Caki2 (cell line): ENCODE measurements at places on chromosomes 1 and 21. TPM values are rescaled to one million over a fixed set of nuclear protein-coding genes. Genes with fewer than 3 reads are reported as not detected.

DNA sequence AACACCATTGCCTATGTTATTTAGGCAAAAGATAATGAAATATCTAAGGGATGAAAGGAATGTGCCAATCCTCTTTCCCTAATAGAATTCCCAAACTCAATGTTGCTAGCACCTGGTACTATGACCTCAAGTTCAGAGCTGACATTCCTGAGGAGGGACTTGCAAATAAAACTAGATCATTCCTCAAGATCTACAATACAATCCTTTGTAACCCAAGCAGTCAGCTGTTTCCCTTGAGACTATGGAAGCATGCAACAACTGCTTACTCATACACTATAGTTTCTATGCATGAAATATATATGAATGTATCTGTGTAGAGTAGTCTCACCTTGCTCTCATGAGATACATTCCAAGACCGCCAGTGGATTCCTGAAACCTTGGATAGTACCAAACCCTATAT lies 65.0 kb downstream of the ABL2 start:
- DNase-seq = peak; percentile 23

DNA sequence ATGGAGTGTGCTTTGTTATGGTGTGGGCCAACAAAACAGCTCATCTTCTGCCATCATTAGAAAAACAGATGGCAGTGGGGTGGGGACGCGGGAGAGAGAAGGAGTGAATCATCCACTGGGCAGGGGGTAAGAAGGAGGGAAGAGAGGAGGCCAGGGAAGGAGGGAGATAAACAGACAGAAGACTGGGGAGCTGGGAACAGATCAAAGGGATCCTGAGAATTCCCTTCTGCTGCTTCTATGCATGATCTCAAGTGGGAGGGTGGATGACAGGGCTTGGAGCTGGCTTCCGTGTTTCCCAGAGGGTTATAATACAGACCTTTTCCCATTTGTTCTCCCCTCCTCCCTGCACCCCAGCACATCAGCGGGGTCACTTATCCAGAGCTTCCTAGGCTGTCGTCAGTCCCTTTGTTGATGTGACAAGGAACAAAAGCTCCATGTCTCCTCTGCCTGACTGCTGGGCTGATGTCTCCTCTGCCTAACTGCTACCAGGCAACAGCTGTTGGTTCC lies 338.6 kb downstream of the PAPPA2 start:
- DNase-seq = no peak

DNA sequence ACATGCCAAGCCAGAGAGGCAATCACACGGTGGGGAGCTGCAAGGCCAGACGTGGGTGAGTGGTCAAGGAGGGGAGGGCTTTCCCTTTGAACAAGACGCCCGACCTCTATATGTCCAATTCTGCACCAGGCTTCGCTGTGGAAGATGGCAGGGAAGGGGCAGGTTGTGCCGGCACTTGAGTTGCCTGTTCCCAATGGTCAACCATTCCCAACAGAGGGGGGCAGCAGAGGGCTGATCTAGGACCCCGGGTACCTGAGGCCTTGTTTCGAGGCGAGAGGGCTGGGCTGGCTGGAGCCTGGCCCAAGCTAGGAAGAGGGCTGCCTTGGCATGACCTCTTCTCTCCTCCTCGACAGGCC lies 64.9 kb downstream of the TMEM53 start:
- no peak for DNase-seq

GRCh38 chr1:72896256-72896655 lies 613.9 kb upstream of the NEGR1 start:
- DNase-seq = no peak

DNA sequence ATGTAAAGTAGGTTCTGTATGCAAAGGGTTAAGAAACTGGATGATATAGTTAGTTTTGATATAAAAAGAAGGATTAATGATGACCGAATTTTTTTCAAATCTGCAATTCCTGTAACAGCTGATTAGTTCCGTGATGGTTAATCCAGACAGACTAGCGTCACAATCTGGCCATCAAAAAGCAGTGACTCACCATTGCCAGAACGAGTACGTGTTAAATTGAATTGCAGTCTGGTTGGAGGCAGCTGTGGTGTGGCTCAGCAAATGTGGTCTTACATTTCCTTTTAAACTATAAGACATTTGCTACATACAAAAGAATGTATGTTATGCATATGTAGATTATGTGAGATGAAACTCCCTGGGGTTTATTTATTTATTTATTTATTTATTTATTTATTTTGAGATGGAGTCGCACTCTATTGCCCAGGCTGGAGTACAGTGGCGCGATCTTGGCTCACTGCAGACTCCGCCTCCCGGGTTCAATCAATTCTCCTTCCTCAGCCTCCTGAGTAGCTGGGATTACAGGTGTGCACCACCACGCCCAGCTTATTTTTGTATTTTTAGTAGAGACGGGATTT lies 139.8 kb downstream of the RYR2 start:
- no peak for DNase-seq

- peak; percentile 44 for DNase-seq
Observed at GRCh38 chr1:233304489-233305102, 9.1 kb upstream of the PCNX2 start.

- DNase-seq = peak; percentile 53
Observed at GRCh38 chr1:230867903-230868735, at the start of gene C1orf198. TSS of gene C1orf198 (minus strand) at chr1:230868521. CDS start at chr1:230868512, 9 bp downstream.

GRCh38 chr1:160907976-160908375 lies 23.0 kb upstream of the ITLN1 start:
- no peak for DNase-seq

- no peak for DNase-seq
Observed at GRCh38 chr1:7644961-7645750, 125.9 kb upstream of the VAMP3 start.

DNA sequence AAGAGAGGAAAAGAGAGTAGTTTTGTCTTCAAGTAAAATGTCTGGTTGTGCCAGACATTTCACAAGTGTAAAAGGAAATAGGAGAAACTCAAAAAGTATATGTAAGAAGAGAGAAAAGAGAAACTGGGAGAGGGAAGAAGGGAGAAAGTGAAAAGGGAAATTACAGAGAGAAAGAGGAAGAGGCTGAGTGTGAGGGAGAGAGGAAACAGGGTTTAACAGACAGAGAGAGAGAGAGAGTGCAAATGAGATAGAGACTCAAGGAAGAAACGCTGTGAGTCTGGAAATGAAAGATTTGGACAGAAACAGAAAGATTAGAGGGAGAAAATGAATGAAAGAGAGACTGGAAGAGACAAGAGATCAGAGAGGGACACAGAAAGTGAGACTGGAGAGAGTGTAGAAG lies 806.2 kb downstream of the PLA2G4A start:
- no peak for DNase-seq

- no peak for DNase-seq
Observed at GRCh38 chr1:220391491-220391890, 119.2 kb upstream of the RAB3GAP2 start.

GRCh38 chr1:90851711-90852050 lies 134.6 kb upstream of the BARHL2 start:
- DNase-seq = peak; percentile 2

DNA sequence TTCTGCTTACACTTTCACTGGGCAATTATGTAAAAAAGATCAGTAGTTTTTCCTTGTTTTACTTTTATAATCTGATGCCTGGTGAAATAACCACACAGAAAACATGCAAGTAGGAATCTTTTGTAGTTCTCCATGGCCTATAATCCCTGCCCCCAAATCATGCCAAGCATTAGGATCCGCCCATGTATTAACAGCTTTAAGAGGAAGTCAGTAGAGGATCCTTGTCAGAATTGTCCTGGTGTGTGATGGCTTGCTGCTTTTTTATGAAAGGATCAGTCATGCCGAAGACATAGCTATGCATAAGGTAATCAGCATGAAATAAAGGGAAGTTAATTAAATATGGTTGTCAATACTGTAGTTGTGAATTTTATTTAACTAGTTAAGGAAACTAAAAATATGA lies 20.0 kb downstream of the ADGRL2 start:
- DNase-seq = no peak

DNA sequence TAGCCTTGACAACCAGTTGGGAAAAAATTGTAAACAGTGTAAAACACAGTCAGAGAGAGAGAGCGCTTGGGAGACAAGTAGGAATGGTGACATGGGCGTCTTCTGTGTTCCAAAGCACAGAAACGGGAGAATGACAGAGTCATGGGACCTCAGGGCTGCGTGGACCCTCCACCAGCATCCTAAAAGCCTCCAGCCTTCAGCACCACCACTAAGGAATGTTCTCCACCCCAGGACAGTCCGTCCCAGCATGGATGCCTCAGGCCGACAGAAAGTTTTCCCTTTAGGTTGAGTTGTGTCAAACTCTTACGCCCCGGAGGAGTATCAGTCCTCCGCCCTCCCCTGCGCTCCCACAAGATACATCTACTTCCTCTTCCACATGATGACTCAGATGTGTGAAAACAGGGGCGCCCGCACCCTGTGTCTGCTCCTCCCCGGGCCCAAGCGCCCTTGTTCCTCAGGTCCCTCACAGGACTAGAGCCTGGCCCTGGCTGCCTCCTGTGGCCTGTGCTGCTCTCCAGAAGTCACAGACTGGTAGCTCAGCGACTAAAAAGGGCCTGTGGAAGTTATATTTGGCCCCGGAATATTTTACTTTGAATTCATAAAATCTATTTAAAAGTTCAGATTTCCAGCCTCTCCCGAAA lies 63.9 kb upstream of the EFHD2 start:
- DNase-seq = no peak

- DNase-seq = no peak
Observed at GRCh38 chr1:71785000-71785399, 497.3 kb downstream of the NEGR1 start.

GRCh38 chr1:68213843-68214242 lies 18.5 kb downstream of the WLS start:
- DNase-seq = no peak

- no peak for DNase-seq
Observed at GRCh38 chr1:110488161-110488560, 30.8 kb downstream of the KCNA10 start.

DNA sequence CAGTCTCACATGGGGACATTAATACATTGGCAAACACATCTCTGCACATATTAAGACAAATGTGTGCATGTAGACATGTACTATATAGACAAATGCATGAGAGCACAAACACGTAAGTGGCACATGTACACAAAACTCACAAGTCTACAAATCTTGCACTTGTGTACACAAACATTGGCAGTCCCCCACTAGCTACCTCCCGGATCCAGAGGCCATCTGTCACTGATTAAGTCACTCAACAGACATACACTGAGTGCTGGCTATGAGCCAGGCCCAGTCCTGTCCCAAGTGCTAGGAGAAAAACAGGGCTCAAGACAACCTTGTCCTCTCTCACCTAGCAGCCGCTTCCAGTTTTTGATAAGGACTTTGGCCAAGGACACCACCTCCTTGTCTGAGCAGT lies 7.0 kb downstream of the TCEA3 start:
- DNase-seq = no peak

DNA sequence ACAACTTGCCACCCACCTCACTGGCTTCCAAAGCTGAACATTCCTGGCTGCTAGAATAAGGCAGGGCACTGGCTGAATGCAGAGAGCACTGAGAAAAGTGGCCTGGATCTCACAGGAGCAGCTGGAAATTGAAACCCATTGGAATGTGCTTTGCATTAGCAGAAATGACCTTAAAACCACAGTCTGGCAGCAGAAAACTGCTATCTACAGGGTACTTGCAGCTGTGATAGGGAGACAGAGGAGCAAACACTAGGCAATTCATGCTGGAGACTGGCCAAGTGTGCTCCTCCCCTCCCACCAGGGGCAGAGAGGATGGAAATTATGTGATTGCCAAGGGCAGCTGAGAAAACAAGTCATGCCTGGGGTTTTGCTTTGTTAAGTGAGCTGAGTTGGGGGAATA lies 47.2 kb downstream of the HSD3B1 start:
- DNase-seq = no peak

GRCh38 chr1:221805121-221805520 lies 63.2 kb upstream of the DUSP10 start:
- DNase-seq = no peak

GRCh38 chr1:167196166-167196565 lies 24.5 kb upstream of the POU2F1 start:
- DNase-seq = no peak

- no peak for DNase-seq
Observed at GRCh38 chr1:83959824-83960498, 39.0 kb downstream of the TTLL7 start.

- peak; percentile 44 for DNase-seq
Observed at GRCh38 chr1:241598249-241598648, 41.9 kb downstream of the CHML start.

DNA sequence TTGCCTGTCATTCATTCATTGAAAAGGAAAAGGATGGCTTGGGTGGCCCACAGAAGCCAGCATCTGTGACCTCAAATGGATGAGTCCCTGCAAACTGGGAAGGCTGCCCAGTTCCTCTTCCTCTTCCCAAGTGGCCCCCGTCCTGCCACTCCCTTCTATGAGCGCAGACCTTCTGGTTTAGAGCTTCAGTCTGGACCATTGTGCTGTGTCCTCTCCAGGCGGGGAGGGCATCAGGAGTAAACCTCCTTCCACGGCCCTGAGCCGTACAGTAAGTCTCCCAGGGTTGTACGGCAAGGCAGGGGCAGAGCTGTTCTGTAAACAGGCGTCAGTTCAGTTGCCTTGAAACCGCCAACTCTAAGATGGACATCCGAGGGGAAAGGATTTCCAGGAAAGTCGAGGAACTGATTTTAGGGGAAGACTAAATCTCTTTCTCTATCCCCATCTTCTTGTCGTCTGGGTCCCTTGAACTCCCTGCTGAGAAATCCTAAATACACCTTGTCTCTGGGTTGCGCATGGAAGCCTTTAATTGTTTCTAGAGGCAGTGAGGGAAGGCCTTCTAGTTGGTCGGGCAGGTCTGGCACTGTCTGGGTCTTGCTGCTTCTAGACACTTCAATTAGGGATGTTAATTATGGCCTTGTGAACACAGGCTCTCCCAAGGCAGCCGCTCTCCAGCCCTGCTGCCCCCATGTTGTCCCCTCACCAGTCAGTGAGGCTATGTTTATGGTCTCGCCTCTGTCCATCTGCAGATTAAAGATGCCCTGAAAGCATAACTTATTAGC lies 22.1 kb downstream of the SOX13 start:
- no peak for DNase-seq

- no peak for DNase-seq
Observed at GRCh38 chr1:8397511-8397910, 79.6 kb downstream of the SLC45A1 start.

DNA sequence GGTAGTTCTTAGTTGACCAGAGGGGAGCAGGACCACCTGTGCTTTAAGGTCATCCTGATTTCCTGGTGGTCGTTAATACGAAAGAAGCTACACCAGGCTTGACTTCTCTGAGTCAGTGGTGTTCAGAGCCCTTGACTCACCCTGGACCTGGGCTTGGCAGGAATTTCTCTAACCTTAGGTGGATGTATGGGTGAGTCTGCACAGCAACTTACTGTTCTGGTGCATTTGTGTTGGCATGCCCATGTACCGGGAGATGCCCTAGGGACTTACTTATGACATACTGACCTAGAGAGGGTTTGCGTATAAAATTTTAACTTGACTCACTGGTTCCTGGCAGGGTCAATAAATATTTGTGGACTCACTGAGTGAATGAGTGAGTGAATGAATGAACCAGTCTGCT lies 304.6 kb downstream of the DISC1 start:
- no peak for DNase-seq

GRCh38 chr1:54402896-54403295 lies 3.3 kb downstream of the SSBP3 start:
- DNase-seq = peak; percentile 59

CNR2 gene
- 0.03 TPM in 1 of 2 replicates, not detected in the other for total RNA-seq

TEKT2 gene
- total RNA-seq = not detected in 2 replicates

MYOG gene
- not detected in 2 replicates for total RNA-seq

PSMA5 gene
- 106 and 108 TPM in 2 replicates for total RNA-seq

PGBD2 gene
- 5.8 and 10.4 TPM in 2 replicates for total RNA-seq

PCBP3 gene
- not detected in 2 replicates for total RNA-seq

NCF2 gene
- 3.1 and 9.9 TPM in 2 replicates for total RNA-seq

OSCP1 gene
- total RNA-seq = 9.1 and 16.9 TPM in 2 replicates

CFAP74 gene
- not detected in 2 replicates for total RNA-seq

PPIAL4G gene
- not detected in 2 replicates for total RNA-seq

LCE2A gene
- total RNA-seq = not detected in 2 replicates

MAGI3 gene
- total RNA-seq = 3.5 and 3.9 TPM in 2 replicates

SH2D1B gene
- not detected in 2 replicates for total RNA-seq

CYP4X1 gene
- not detected in 2 replicates for total RNA-seq
